ENCODE measurements at places on chromosomes 1 and 21.

DNA sequence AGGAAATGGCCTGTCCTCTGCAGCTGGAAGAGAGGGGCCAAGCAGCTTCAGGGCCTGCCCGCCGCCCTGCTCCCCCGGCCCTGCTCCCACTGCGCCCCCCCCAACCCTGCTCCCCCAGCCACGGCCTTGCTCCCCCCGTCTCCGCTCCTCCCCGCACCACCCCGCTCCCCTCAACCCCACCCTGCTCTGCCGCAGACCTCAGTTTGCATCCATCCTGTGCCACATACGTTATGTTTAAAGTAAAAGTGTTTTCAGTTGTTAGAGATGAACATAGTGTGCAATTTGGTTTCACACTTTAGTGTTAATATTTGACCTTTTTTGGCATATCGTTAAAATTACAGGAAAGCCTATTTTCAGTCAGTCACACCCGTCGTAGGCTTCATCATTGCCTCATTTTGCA lies 34.1 kb upstream of the DIP2A start:
- DNase-seq = no peak

GRCh38 chr1:198106011-198106410 lies 50.8 kb upstream of the NEK7 start:
- no peak for DNase-seq

DNA sequence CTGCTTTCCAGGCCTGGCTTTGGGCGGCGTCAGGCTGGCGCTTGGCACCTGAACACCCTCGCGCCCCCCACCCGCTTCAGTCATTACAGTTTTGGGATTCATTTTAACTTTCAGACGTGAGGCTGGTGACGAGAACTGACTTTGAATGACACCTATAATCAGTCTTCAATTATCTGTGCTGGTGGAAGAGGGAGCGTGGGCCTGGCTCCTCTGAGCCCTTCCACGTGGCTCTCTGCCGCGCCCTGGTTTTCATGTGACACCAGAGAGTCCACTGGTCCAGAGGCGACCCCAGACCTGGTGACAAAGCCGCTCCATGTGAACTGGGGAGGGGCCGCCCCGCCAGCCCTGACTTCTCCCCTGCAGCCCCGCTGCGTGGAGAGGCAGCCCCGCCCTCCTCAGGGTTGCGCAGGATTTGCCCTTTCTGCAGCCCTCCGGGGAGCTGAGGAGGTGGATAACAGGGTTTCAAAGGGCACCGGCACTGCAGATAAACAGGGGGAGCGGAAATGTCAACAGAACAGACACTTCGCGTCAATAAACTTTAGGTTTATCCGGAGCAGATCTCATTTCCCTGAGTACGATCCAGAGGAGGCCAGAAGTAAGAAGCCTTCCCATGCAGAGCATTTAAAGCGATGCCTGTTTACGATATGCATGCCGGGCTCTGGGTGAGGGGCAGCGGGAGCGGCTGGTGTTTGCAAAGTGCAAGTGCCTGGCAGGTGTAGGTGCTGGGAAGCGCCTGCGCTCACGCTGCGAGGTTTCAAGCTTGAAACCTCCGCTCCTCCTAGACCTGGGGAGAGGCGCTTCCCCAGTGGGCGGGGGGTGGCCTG lies 56.4 kb downstream of the AJAP1 start:
- no peak for DNase-seq

DNA sequence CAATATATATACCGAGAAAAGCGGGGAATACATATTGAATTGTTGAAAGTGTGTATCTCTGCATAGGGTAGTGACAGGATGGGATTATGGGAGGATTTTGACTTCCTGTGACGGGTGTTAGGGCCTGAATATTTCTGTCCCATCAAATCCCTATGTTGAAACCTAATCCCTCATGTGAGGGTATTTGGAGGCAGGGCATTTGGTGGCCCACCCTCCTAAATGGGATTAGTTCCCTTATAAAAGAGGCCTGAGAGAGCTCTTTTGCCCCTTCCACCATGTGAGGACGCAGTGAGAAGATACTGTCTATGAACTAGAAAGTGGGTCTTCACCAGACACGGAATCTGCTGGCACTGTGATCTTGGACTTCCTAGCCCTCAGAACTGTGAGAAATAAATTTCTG lies 137.3 kb downstream of the ZSCAN20 start:
- DNase-seq = no peak

DNA sequence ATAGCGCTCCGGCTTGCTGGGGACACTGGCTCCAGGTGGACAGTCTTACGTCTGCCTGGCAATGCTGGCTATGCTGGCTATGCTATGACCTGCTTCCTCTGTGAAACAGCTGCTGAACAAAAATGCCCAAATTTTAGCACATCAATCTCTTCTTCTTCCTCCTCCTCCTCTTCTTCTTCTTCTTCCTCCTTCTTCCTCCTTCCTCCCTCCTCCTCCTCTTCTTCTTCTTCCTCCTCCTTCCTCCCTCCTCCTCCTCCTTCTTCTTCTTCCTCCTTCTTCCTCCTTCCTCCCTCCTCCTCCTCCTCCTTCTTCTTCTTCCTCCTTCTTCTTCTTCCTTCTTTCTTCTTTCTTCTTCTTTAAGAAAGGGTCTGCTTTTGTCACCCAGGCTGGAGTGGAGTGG lies 401.3 kb downstream of the KIF26B start:
- DNase-seq = no peak

DNA sequence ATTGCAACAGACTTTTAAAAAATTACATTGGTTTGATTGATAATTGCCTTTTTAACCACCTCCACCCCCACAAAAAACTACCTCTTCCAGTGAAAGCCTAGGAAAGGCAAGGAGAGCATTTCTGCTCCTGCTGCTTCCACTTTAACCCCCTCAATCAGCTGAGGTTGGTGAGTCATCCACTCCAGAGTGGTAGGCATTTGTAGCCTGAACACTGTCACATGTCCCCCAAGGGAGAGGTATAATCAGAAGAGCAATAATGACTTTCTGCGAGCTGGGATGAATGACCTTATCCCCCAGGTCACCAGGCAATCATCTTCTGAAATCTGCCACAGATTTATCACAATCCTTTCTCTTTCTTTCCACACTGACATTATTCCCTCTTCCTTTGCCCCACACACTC lies 126.6 kb upstream of the CAMK1G start:
- DNase-seq = no peak

Measured in fibroblast of skin of left biceps (primary cell).